SK-N-SH treated with all-trans-retinoic acid at 6 μM for 48 hours (cell line): ENCODE measurements at places on chromosomes 1 and 21.
A peak's percentile ranks its signal among the peaks of the same experiment; 100 is the strongest.

DNA sequence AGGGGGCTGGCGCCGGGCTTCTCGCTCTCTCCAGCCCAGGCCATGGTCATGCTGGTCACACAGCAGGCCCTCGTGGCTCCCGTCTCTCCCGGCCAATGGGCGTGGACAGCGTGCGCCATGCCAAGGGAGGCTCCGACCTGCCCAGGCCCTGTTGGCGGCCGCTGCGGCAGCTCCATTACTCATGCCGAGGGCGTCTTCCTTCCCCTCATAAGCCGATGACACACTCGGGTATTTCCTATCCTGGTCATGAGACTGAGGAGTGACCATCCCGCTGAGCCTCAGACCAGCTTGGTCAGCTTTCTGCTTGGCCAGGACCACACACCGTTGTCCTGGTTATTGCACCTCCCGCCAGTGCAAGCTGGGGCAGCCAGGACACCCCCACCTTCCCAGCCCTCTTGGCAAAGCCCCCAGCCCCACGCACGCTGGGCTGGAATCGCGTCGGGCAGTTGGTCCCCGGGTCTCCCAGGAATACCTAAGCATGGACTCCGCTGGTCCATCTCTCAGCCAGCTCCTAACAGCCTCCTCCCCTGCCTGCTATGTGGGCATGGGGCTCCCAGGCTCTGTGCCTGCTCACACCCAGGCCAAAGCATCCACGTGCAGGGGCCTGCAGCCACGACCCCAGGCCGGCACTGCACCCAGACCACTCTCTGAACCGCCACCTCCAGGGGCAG, 49.8 kb downstream of the ARHGEF16 start:
- ATAC-seq: peak; percentile 86

- ATAC-seq: peak; percentile 90
Measured at GRCh38 chr1:84506002-84506728, at the start of the genes GNG5 and SPATA1. GNG5 (minus strand) TSS chr1:84506581; CDS start chr1:84506091, 490 bp downstream. SPATA1 (plus strand) TSS chr1:84506386; CDS start chr1:84516360, 9,974 bp downstream.

DNA sequence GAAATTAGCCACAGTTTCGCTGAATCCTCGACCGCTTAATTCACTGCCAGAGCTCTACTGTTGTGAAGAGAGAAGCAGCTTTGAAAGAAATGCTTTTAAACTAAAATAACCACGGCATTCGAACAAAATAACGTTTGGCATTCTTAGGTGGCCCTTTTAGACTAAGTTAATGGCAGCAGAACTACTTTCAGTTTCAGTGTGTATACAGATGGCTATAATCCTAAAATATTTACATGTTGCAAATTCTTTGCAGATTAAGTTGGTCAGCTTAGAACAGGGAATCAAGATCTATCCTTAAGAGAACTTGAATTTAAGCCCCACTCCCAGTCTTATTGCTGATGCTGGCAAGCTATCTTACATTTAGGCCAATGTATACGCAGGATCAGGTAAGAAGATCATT, 62.7 kb downstream of the ADSS2 start:
- no peak for ATAC-seq

GRCh38 chr1:115063228-115063901, 25.9 kb downstream of the TSPAN2 start:
- ATAC-seq: peak; percentile 78

DNA sequence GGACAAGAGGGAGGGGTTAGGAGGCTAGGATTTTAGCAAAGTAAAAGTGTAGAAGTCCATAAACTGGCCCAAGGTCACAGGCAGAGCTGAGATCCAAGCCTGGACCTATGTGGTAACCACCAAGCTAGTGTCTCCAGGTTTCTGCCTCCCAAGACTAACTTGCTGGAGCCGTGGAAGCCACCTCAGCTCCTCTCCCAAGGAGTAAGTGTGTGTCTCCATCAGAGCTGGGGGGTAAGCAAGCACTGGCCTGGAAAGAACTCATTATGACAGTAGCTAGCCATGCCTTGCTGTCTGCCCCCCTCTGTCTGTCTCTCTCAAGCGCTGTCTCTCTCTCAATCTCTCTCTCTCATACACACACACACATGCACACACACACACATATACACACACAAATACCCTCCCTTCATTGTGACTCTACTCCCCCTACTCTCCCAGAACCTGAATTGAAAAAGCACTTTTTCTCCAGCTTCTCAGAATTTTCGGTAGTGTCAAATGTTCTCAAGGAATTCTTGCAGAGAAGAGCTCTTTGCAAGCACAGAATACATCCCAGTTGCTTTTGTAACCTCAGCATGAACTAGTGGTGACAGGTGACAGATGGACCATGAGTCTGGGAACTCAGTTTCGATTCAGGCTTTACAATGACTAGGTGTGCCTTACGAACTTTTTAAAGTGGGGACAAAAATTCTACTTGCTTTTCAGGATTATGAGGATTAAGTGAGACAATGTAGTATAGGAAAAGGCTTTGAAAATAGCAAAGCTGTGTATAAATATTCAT, 238.0 kb upstream of the FGGY start:
- no peak for ATAC-seq

DNA sequence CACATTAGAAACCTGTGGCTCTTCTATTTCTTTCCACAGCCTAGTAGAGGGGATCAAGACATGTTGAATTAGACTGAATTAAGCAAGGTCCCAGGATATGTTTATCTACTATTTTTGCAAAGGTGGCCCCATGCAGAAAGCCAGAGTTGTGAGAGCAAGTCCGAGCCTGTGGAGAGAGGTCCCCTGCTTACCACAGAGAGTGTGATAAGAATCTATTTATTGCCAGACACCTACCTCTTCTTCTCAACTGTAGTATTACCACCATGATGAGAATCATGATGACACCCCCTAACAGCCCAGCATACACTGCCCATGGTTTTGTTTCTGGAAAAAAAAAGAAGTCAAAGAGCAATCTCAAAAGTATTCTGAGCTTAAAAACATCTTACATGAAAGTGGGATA, 23.0 kb downstream of the SLAMF1 start:
- ATAC-seq: no peak

GRCh38 chr1:41924911-41925310, 6.2 kb upstream of the HIVEP3 start:
- ATAC-seq: no peak

GRCh38 chr1:13728091-13728715, 28.2 kb downstream of the PRDM2 start:
- no peak for ATAC-seq

DNA sequence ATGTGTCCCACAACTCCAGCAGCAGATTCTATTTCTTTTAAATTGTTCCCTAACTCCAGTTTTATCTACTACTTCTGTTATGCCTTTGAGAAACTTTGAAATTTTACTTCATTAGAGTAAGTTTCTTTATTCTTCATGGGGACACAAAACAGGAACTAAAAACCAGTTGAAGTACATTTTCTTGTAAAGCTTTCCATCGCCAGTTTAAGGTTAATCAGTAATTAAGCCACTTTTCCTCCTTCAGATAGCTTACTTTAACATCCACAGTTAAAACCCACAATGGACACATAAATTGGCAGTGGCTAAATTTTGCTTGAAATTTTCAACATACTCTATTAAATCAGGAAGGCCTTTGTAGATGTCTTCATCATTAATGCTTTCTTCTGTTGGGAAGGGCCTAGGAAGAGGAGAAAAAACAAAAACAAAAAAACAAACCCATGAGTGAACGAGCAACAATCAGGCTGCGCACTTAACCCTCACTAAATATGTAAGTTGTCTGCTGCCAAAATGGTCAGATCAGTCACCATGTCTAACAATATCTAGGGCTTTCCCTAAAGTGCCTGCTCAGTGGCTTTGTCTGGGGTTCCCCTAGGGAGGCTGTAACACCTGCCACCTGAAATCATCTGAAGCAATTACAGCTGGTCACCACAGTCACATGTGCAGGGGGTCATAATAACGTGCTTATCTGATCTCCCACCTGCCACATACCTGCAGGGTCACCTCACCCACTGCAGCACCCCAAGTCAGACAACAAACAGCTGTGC, 187.9 kb downstream of the VAV3 start:
- ATAC-seq: no peak

DNA sequence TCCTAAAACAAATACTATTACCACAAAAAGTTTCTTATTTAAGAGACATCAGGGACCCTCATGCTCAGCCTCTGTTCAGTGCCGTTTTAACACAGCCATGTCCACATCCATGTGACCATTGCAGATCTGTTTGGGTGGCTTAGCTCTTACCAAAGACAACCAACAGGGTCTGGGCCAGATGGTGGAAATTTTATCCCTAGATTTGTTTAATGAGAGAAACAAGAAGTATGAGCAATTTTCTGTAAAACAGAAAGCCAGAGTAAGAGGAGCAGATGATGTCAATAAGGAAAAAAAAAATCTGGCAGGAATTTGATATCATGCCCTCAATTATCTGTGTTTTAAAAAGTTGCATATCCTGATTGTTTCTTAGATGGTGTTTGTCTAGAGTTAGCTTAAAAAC, 299.9 kb downstream of the TM2D1 start:
- ATAC-seq: no peak
